Activated CD4-positive, alpha-beta T cell treated with anti-CD3 and anti-CD28 coated beads, Interleukin-2, amount 50 U/mL, for 24 hours (primary cell): ENCODE measurements at places on chromosomes 1 and 21.

DNA sequence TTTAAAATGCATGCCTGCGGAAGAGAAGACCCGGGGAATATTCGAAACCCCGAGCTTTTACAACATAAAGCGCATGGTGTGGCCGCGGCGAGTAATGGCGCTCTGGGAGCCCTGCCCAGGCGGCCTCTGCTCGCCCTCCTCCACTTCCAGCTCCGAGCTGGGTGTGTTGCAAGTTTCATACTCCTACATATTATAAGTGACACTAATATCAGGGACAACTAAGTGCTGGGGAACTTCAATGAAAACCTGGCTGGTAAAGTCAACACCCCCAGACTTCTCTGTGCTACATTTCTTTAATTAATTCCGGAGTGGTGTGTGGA lies 11.8 kb downstream of the SIM2 start:
- DNase-seq = no peak

DNA sequence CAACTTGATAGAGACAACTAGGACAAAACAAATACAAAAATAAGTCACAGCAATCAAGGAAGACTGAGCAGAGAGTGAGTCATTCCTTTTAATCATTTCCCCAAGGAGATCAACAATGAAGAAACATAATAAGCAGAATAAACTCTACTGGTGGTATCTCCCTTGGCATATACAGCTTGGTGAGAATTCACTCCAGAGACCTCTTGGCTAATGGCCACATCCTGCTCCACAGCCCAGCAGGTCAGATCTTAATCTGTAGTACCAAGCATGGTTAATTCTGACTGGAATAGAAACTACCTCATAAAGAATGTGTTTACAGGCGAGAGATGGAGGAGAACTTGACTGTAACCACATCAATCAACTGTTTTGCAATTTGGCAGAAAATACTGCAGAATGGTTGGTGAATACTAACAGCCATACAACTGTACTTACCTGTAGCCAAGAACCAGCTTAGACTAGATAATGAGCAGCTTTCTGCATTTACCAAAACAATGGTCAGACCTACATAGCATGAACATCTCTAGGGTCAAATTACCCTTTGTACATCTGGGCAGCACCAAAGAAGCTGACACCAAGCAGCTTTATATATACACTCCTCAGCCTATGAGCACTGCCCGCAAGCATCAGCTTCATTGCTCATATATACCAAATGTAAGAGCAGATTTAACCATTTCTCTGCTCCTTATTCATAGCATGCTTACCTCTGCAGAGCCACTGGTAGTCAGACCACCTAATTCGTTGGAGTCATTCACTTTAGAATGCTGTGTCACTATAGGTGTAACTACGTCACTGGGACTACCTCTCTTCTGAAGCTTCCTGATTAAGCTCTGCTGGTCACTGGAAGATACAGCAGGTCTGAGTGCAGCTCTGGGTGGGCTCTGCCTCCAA lies 51.0 kb downstream of the KIAA0319L start:
- peak; percentile 10 for DNase-seq

GRCh38 chr1:4256351-4256750 lies 356.3 kb upstream of the C1orf174 start:
- no peak for DNase-seq

DNA sequence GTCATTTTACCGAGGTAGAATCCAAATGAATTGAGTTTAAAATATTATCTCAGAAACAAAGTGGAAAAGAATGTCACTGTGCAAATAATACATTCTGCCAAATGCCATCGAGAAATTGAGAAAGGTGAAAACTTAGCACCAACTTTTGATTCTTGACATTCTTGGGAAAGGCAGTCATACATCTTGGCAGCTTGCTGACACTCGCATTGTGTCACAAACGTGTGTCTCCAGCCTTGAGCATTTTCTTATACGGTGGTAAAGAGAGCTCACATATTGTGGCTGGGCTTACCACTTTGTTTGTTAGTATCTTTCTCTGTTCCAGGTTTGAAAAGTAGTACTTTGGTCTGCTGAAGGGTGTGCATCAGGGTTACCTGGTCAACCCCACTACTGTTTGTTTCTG lies 1456.1 kb downstream of the BRINP3 start:
- DNase-seq = no peak

DNA sequence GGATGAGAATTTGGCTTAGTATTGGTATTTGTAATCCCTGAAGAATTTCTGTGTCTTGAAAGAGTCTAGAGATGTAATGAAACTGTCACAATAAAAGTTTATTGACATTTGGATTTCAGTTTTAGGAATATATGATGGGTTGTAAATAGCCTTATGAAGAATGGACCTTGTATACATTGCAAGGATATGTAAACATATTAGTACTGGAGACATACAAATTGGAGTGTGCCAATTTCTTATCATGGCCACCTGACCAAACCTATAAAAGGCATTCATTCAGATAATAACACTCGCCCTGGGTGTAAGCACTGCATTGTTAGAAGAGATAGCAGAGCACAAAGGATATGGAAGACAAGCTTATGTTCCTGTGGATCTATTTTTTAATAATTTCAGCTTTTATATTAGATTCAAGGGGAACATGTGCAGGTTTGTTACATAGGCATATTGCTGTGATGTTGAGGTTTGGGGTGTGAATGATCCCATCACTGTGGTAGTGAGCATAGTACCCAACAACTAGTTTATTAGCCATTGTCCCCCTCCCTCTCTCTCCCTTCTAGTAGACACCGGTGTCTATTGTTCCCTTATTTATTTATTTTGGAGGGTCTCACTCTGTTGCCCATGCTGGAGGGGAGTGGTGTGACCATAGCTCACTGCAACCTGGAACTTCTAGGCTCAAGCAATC lies 8.6 kb downstream of the S1PR1 start:
- DNase-seq = no peak

DNA sequence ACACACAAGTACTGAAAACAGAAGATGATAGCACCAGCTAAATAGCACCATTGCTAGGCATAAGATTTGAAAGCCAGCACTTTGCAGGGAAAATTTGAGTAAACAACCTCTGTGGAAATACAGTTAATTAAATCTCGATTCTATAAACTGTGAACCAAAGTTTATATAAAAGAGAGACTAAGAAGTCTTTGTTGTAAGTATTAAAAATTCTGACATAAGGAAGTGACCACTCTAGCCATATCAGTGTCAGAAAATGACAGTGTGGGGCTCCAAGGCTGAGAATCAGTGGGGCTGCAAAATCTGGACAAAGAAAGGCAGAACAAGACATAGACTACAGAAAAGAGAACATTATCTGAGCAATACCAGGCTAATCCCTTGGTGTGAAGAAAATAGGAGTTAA lies 292.2 kb downstream of the ST6GALNAC3 start:
- DNase-seq = no peak

DNA sequence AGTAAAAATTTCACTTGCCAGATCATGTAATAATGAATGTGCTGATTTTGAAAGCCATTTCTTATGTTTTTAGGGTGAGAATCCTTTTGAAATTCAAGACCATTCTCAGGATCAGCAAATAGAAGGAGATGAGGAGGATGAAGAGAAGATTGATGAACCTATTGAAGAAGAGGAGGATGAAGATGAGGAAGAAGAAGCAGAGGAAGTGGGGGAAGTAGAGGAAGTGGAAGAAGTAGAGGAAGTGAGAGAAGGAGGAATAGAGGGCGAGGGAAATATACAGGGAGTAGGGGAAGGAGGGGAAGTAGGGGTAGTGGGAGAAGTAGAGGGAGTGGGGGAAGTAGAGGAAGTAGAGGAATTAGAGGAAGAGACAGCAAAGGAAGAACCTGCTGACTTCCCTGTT lies 32.4 kb downstream of the ZNF326 start:
- DNase-seq = no peak

- no peak for DNase-seq
Measured at GRCh38 chr1:13651279-13651678, 48.7 kb upstream of the PRDM2 start.

GRCh38 chr1:225458222-225458631 lies 30.4 kb upstream of the LBR start:
- no peak for DNase-seq

GRCh38 chr1:58287894-58288623 lies 258.5 kb downstream of the OMA1 start:
- no peak for DNase-seq

GRCh38 chr1:160706526-160707235 lies 4.9 kb downstream of the CD48 start:
- DNase-seq = no peak

DNA sequence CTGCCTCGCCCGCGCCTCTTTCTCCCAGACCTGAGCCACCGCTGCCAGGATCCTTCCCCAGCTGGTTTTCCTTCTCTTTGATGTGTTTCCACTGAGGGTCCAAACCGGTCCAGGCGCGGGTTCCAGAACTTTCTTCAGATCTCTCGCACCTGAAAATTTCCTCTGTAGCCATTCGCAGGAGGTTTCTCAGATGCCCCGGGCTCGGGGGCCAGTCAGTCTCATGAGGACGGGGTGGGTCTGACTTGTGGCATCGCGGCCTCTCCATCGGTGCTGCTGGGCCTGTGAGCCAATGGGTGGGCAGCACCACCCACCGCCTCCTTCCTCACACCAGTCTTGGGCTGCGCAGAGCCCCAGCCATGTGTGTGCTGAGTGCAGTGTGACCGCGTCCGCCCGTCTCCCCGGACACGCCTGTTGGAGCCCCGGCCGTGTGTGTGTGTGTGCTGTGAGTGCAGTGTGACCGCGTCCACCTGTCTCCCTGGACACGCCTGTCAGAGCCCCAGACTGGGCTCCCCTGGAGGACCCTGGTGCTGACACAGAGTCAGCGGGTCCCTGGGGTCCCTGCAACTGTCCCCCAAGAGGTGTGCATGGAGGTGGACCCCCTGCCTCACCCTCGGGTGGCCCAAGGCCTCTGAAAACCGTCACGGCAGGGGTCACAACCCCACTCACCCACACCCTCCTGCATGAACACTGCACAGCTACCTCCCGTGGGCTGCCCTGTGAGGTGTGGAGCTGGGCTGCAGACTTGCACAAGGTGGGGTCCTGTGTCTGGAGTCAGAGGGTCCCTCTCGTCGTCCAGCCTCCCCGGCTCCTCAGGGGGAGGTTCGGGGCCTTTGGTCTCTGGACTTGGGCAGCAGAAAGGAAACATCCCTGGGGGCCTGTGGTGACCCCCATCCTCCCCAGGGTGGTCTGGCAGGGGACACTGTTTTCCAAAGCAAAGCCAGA lies 20.2 kb downstream of the COL18A1 start:
- no peak for DNase-seq

DNA sequence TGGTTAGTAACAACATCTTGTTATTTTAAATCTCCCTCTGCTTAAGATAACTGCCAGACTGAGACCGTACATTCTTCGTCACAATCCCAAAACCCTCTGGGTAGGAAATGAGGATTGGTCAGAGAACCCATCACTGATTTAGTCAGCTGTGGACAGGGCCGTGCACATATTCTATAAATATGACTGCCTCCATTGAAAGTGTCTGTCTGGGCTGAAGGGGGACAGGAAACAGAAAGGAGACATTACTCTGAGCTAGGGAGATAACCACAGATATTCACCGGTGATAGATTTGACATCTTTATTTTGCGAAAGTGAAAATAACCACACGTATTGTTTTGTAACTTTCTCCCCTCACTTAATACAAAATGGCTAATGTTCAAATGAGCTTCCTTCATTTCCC lies 36.9 kb upstream of the ST6GALNAC5 start:
- no peak for DNase-seq
